ACHN (cell line): ENCODE measurements at places on chromosomes 16 and 17.

DNA sequence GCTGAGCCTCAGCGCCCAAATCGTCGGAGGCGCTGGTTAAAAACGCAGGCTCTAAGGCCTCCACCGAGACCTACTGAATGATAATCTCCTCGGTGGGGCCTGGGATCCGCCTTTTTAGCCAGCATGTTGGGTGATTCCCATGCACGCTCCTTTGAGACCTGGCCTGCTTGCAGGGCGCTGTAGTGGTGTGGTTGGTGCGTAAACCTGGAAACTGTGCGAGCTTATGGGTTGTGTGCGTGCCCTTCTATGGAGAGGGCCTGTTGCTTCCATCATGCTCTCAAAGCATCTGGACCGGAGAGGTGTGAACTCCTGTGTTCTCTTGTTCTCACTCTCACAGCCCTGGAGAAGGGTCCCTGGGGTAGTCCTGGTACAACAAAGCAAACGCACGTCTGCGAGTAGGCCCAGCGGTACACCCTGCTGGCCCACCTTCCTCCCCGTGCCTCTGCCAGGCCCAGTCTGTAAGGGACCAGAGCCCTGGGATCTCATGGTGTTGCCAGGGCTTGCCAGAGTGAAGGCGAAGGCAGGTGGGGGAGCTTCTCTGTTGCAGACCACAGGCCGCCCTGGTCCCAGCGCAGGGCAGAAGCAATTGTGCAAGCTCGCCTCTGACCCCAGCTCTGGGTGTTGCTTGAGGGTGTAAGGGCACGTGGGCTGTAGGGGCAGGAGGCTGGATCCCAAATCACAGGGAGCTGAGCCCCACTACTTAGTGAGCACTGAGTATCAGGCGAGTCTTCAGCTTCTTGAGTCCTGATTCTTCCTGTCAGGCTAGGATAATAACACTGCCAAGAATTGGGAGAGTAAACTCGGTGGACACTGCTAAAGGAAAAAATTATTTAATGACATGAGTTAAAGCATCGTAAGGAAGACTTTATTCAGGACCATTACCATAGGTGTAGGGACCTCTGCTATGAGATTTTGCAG lies 879 bp upstream of the LRRC75A start:
- DNase-seq, result no peak

GRCh38 chr17:9936095-9936494 lies 31.0 kb upstream of the RCVRN start:
- DNase-seq, result no peak

DNA sequence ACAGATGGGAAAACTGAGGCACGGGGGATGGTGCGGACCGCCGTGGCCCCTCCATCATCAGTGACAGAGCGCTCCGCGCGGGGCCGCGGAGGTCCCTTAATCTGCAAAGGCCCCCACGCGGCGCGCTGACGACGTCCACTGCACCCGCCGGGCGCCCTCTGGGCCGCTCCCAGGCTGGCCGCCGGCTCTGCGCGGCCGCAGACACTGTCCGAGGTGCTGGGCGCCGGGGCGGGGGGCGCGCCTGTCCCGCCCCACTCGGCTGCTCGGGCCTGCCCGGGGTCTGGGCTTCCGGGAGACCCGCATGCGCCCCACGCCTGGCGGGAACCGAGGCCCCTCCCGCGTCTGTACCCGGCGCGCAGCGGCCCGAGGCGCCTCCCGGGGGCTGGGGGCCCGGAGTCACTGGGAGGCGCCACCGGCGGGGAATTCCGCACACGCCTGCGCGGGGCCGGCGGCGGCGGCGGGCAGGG lies 550 bp upstream of the RNF213 start:
- DNase-seq, result peak; percentile 86

DNA sequence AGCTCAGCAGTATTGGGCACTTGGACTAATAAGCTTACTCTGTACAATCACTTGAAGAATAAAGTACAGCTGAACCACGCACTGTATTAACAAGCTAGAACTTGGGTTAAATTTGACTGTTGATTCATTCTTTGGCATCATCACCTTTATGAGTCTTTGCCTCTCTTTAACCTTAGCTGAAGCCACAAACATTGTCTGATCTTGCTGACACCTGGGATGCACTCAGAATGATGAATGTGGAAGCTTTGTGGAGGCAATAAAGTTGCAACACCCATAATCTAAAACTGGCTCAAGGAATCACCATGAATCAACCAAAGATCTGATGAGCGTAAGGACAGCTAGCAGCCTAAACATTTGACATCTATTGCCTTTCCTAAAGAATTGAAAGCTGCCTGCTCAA lies 590.6 kb upstream of the SOX9 start:
- no peak for DNase-seq

DNA sequence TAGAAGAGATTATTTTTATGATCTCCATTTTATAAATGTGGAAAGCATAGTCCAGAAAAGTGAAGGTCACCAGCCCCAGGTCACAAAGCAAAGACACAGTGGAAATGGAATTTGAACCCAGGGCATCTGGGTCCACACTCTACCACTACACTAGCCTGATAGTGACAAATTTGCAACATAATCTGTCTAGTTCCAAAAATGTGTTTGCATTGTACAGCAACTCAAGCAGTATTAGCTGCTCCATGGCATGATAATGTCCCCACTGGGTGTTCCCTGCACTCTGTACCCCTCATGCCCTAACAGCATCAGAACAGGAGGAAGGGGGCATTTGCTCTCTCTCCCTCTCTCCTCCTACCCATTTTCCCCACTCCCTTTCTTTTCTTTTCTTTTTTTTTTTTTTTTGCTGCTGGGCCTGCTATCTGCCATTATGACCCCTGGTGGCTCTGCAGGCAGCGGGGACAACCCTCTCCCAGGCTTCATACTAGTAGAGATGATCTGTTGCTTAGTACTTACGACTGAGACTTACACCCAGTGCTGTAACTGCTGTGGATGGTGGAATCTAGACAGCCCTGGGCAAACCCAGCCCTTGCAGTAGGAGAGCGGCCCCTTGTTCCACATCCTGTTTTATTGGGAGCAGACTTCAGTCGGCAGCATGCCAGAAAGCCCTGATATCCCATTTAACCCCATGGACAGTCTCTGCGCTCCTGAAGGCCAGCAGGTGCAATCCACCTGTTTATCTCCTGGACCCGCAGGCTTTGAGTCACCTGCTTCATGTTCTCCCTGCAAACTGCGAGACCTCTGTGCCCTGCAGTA lies 306.3 kb downstream of the SOX9 start:
- DNase-seq, result no peak

GRCh38 chr17:35149941-35150340 lies 2.3 kb downstream of the UNC45B start:
- DNase-seq, result no peak

GRCh38 chr16:73616770-73617169 lies 568.8 kb upstream of the ZFHX3 start:
- no peak for DNase-seq

DNA sequence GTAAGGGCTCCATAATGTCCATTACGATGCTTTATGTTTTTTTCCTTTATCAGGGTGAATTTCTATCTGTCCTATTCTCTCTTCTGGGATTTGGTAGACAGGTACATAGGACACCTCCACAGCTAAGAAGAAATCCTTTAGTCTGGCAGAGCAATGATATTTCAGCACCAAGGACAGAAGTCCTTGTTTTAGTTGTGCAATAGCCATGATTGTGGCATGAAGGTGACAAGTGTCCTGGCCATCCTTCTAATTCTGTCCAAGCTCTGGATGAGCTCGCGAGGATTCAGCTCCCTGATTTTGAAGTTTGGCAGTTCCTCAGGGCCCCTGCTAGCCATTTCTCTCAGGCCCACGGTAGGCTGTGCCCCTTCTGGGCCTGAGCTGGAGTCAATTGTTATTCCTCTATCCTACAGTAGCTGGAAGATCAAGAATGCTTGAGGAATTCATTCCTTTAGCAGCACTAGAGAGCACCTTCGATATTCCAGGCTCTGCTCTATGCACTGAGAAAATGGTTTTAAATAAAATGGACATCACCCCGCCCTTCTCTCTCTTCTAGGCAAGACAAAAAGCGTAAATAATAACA lies 320.8 kb downstream of the XYLT1 start:
- DNase-seq, result no peak

- peak; percentile 51 for DNase-seq
These were observed 77.2 kb downstream of the C17orf67 start for GRCh38 chr17:56756536-56756935.

DNA sequence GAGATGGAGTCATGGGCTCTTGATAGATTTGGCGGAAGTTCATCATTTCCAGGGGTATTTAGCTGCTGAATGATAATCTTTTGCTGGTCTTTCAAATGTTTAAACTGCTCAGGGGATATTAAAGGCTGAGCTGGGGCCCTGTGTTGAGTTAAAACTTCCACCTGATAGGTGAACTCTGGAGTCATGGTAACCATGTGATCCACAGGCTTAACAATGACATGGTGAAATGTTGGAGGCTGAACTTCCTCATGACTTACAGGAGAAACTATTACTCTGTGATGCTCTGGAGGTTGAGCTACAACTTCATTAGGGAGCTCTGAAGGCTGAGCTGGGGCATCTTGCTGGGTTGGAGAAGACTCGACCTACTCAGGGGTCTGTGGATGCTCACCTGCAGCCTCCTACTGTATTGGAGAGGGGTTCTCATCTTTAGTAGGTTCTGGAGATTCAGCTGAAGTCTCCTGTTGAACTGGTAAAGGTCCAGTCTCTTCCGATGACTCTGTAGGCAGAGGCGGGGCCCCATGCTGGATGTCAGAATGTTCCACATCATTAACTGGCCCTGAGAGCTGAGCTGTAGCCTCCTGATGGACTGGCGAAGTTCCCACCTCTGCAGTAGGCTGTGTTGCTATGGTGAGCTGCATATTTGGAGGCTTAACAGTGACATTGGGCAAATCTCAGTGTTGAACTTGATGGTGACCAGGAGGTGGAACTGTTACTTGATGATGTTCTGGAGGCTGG lies 24.2 kb downstream of the RDM1 start:
- peak; percentile 37 for DNase-seq

- no peak for DNase-seq
These were observed 79.3 kb downstream of the PCTP start for GRCh38 chr17:55829995-55830612.

GRCh38 chr17:1769822-1770477 lies 8.1 kb downstream of the SERPINF1 start:
- DNase-seq, result no peak

DNA sequence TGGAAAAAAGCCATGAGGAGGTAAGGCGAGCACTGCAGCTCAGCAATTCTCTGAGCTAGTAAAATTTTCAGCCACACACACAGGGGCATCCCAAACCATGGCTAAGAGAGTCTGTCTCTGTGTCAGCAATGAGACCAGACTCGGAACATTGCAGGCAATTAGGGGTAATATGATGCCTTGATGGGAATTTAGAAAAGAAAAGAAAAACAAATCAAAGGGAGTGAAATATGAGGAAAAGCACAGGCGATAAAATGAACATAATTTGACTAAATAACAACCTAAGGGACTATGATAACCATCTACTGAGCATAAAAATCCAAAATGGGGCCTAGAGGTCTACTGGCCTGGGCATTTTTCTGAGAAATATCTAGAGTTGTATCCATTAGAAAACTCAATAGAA lies 546.0 kb upstream of the PSMD7 start:
- no peak for DNase-seq

DNA sequence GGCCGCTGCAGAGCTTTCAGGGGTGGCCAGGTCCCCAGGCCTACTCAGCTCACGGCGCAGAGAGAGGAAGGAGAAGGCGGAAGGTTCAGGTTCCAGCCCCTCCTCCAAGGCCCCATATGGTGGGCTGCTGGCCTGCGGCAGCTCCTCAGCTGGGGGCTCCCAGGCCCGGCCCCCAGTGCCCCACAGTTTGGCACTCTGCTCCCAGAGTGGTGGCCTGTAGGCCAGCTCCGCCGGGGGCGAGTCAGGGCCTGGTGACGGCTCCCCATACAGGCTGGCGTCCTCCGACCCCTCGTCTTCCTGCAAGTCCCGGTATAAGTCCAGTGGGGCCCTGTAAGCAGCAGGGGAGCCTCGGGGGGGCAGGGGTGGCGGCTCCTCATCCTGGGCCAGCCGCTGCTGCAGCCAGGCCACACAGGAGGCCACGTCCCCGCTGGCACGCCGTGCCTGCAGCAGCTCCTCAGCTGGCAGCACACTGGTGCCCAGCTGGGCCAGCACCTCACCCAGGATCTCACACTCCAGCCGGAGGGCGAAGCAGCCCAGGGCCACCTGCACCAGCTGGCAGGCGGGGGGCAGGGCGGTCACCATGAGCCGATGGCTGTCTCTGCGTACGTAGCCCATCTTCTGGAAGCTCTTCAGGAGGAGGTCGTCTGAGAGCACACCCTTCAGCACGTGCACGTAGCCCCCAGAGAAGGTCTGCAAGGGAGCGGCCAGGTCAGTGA lies 3.7 kb downstream of the SPATA2L start:
- no peak for DNase-seq

DNA sequence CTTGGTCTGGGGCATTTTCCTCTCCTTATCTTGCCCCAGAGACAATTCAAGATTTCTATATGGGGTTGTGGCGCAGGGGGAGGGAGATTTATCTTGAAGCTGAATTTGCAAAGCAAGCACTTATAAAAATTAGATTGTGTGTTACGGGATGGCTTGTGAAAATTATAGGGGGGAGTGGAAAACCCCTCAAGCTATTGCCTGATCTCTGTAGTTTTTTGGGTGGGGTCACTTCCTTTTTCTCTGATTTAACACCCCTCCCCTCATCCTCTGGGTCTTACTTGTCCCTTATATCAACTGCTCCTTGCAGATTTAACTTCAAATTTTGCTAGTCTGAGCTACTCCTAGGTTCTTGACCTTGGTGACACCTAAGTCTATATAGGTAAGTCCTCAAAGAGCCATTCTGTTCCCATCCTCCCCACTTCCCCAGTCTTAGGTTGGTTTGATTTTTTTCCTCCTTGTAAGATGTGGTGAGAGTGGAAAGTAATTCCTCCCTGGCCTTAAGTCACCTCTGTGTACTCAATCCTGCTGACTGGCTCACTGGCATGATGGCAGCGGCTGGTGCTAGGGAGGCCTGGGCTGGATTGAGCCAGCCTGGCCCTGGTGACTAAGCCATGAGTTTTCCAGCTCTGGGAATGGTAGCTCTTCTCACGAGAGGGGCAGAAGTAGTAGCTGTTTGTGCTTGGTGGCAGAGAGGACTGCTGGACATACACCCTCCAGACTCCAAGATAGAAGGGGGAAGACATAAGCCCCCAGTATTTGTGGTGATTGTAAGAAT lies 2.3 kb downstream of the ARL4D start:
- peak; percentile 88 for DNase-seq

DNA sequence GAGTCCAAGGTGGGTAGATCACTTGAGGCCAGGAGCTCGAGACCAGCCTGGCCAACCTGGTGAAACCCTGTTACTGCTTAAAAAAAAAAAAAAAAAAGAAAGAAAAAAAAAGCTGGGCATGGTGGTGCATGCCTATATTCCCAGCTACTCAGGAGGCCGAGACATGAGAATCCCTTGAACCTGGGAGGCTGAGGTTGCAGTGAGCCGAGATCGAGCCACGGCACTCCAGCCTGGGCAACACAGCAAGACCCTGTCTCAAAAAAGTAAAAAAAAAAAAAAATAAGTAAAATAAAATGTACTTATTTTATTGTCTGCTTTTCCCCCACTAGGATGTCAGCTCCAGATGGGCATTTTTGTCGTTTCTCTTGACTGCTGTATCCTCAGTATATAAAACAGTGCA lies 107.7 kb downstream of the ABCC1 start:
- DNase-seq, result no peak

DNA sequence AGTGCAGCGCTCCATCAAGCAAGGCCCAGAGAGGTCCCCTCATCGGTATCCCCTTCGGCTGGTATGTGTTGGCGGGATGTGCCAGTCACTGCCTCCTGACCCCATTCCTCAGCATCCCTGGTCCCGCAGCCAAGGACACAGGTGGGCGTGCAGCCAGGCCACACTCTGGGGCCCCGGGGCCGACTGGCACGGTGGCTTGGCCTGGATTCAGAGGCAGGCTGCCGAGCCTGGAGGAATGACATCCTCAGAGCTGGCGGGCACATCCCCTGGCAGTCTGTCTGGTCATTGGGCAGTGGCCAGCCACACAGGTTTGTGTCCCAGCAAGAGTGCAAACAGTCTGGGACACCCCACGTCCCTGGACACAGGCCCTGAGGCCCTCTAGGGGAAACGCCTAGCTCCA lies 111.1 kb downstream of the SDK2 start:
- DNase-seq, result no peak
